ENCODE measurements at places on chromosomes 6 and 20.

DNA sequence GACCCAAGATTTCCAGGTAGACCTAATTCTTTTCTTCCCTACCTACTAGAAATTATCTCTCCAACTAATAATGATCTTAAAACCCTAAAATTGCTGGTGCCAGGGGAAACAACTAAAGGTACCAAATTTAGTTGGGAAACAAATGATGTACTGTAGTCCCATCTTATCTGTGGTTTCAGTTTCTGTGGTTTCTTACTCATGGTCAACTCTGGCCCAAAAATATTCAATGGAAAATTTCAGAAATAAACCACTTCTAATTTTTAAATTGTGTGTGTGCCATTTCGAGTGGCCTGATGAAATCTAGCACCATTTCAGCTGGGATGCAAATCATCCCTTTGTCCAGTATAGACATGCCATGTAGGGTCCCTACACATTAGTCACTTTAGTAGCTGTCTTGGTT lies 475.2 kb upstream of the EPHA7 start:
- DNase-seq: no peak

GRCh38 chr20:54108326-54108642 lies 37.9 kb upstream of the BCAS1 start:
- DNase-seq: no peak

DNA sequence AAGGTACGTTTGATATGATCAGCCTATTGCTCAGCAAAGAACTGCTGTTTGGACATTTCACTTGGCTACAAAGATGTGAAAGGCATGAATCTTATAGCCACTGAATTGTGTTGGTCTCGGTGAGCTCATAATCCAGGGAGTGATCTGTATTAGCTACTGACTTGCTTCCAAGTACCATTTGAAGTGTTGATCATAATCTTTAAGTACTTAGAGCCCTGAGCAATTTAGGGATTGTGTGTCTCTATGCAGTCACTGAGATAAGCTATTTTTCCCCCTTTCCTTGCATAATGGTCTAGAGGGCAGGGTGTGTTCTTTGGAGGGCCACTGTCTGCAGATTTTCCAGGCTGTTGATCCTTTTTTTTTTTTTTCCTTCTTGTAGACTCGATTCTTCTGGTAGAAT lies 393.6 kb downstream of the ESR1 start:
- DNase-seq: no peak

DNA sequence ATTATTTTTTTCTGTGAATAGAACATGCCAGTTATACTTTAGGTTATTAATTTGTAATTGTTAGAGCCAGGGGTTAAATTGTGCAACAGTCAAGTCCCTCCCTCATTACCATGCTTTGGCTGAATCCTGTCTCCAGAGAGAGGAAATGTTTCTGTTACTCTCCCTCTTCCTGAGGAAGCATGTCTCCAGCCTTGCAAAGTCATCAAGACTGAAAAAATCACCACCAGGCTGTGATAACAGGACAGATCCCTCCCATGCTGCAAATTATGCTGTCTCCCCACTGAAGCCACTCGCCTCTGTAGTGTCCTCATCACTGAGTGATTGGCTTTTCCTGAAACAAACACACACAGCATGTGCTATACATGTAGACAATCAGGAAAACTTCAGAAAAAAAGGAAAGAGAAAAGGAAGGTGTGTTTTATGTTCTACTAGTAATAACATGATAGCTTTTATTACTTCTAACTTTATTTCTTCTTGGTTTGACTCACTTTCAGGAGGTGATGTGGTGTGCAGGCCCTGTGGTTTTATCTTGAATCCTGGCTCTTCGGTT lies 290.0 kb upstream of the JAG1 start:
- no peak for DNase-seq

DNA sequence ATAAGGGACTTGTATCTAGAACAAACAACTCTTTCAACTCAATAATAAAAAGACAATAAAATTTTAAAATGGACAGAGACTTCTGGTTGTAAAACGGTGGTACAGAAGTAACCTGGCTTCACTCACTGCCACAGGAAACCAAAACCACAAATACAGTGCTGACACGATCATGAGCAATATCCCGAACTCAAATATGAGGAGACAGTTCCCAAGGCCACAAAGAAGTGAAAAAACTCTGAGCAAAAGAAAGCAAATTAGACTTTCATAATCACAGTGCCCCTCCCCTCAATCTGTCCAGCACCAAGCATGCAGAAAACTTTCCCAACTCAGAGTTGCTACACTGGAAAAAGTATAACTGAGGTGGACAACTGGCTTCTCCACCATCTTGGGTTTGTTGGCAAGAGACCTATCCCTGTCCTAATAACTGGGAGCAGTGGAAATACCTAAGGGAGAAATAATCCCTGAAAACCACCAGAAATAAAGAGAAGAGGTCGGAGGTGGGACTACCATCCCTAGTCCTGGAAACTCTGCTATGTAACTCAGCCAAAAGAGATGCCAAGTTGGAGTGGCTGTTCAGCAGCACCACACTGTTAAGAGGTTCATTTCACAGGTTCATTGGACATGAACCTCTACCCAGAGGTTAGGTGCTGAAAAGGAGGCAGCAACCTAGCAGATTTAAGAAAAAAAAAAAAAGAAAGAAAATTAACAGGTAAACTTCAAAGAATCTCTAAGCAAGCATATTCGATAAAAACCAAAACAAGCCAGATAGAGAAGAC lies 55.5 kb downstream of the REV3L start:
- DNase-seq: no peak

- DNase-seq: no peak
Observed at GRCh38 chr6:156189714-156190113, 587.5 kb upstream of the ARID1B start.

GRCh38 chr20:32914031-32914430 lies 55.3 kb downstream of the EFCAB8 start:
- no peak for DNase-seq

DNA sequence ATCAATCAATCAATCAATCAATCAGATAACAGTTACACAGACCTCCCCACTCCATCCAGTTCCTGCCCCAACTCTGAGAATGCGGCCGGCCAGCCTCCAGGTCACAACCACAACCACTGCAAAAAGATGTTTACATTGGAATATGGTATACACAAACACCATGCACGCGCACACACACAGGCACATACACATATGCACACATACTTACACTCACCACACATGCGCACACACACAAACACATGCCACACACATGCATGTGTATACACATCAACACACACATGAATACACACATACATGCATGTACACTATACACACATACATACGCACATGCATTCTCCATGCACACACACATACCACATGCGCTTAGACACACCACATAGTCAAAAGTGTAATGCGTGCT lies 131.1 kb downstream of the PXDC1 start:
- DNase-seq: no peak

- DNase-seq: no peak
Observed at GRCh38 chr6:89410788-89411144, 1.3 kb downstream of the RRAGD start.

GRCh38 chr6:128343706-128344105 lies 176.7 kb downstream of the PTPRK start:
- no peak for DNase-seq

DNA sequence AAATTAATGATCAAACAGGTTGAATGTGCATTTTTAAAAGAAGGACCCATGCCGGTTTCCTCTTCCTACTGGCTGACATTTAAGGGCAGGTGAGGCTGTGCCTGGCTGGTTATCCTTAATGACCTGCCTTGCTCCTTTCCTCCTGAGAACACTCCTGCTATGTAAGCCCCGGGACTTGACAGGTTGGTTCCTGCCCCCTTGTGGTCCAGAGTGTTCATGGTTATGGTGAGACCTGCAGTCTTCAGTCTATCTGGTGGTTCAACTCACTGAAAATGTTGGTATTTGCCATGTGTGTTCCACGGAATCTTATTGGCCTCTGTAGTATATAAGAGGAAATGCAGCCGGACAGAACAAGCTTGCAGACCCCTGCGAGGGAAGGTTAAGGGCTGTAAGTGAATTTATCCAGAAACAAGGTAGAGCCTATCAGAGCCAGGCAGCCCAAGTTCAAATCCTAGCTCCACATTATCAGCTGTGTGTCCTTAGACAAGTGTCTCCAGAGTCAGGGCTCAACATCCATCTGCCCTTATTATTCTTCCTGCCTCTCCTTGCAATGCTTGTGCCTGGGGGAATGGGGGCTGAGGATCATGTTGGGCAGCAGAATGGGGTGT lies 5.2 kb upstream of the BPIFA3 start:
- no peak for DNase-seq

DNA sequence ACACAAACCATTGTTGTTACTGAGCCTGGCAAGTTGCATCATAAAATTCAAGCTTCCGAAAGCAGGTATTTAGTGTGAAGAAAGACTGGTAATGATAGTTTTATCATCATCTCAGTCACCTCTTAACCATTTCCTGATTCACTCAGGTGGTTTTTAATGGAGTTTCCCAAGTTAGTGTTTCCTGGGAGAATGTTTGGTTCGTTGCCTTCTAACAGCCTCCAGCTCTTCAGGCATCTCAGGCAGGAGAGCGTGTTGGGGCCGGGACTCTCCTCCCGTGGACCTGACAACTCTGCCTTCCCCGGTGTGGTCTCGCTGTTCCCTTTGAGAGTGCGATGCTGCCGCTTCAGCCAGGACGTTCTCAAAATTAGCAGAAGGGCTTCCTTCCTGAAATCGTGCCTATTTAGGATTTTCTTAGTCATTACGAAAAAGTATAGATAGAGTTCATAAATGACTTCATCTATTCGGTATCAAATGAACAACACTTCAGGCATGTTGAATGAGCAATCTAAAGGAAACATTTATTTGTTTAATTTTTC lies 105.0 kb upstream of the QKI start:
- no peak for DNase-seq

- no peak for DNase-seq
Observed at GRCh38 chr6:165632194-165632593, 30.8 kb downstream of the PDE10A start.

- no peak for DNase-seq
Observed at GRCh38 chr6:150537893-150538292, 61.8 kb upstream of the PLEKHG1 start.

DNA sequence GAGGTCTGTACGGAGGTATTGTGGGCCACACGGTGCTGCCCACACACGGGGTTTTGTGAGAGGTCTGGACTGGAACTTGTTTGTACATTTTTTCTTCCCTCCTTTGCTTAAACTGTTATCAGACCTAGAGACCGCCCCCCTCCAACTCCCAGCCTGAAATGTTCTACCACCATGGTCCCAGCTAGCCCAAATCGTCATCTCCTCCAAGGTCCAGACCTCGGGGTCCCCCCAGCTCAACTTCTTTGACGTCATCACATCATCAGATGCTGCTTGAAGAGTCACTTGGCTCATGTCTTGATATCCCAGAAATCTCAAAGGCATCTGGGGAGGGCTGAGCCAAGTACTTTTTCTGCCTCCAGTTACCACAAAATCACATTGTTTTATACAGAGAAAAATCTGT lies 2.8 kb upstream of the CCDC170 start:
- DNase-seq: no peak

- DNase-seq: no peak
Observed at GRCh38 chr6:116433206-116433712, 27.9 kb upstream of the CALHM6 start.

- DNase-seq: no peak
Observed at GRCh38 chr6:131183427-131184095, 48.3 kb downstream of the AKAP7 start.

DNA sequence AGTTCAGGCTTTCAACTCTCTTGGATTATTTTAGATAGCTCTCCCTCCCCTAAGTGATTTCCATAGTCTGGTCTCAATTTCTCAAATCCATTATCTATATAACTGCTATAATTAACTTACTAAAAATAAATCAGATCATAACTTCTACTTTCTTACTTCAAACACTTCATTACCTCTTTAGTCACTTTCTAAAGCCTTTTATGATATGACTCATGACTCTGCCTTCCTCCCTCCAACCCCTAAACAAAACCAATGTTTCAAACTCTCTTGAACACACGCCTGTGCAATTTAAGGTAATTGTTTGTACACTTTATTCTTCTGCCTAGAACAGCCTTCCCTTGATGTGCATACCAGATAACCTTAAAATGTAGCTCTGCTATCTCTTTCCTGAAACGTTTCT lies 100.5 kb downstream of the LMBRD1 start:
- no peak for DNase-seq

DNA sequence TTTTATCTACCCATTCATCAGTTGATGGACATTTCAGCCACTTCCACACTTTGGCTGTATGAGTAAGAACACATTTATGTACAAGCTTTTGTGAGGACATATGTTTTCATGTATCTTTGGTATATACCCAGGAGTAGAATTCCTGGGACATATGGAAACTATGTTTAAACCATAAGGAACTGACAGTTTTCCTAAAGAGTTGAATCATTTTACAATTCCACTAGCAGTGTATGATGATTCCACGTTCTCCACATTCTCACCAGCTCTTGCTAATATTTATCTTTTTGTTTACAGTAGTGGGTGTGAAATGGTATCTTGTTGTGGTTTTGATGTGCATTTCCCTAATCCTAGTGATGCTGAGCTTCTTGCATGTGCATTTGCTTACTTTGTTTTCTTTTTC lies 338.1 kb downstream of the PLCB1 start:
- DNase-seq: no peak

DNA sequence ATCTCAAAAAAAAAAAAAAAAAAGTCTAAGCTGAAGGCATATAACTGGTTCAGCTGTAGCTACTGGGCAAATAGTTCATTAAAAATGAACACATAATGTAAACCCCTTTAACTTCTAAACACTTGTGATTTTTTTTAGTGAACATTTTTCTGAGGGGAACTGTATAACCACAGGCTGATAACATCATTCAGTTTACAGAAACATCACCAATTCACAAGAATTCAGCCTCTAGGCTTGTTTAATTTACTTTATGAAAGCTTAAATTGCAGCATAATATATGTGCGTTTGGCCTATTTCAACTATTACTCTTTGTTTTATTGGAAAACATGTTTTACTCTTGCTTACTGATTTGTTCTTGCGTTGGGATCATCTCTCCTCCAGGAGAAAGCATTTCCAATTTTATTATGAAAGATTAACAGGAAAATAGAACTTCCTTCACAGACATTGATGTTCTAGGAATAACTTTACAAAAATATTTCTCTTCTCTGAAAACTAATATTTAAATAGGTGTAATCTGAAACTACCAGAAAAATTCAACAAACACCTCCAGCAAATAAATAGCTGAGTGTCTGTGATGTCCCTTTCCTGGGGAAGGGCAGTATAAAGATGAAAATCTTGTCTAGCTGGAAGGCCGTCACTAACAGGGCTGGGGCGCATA lies 284.5 kb downstream of the UST start:
- DNase-seq: no peak
